ENCODE measurements at places on chromosomes 6 and 20.

DNA sequence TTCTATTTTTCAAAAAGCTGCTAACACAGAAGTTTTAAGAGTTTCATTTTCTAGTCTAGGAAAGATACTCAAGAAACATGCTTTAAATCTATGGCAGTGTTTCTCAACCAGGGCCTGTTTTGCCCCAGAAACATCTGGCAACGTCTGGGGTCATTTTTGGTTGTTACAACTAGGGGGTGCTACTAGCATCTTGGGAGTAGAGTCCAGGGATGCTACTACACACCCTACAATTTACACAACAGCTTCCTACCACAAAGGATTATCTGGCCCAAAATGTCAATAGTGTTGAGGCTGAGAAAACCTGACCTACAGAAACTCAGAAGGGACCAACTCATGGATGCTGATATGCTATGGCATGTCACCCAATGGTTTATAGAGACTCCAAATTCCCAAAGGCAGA is 24.4 kb downstream of the SERAC1 start:
- no peak for DNase-seq

DNA sequence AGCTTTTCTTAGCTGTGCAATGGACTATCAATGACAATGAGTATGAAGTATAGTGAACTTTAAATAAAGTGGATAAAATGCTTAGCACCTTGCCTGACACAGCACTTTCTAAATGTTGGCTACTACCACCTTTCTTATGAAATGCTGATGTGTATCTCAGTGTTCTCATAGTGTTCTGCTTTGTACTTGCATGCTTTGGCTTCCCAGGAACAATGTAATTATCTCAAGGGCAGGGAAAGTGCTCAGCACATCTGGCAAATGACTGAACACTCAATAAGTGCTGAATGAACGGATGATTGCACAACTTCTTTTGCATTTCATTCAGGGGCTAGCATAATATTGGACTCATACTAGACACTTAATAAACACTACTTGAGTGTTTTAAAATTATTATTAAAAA is 28.2 kb upstream of the NOX3 start:
- DNase-seq = no peak

DNA sequence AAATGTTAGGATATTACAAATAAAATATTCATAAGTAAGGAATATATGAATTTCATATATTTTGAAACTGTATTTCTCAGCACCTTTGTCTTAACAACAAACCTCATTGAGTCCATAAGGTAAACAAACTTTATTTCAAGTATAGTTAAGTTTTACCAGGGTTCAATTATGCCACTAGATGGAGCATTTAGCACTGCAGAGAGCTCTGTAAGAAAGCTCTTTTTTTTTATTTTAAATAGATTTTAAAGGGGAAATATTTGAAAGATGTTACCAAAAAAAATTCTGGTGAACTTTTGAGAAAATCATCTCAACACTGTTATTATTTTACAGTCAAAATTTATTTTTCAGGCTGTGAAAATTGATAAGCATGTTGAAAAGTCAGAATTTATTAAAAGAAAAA is 955.2 kb upstream of the EYS start:
- DNase-seq = no peak

DNA sequence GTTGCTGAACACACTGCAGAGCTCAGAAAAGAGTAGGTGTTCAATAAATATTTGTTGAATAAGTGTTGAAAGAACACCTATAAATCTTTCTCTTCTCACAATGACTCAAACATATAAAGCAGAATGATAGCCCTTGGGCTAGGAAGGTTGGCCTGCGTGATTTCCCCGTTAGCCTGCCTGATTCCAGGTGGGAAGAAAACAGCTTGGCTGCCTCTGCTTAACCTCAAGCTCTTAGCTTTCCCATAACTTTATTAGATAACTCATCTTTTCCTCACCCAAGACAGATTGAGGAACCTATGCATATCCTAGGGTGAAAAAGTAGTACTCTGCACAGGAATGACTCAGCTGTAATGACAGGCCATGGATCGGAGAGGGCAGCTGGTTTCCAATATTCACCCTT is 300.3 kb upstream of the ID4 start:
- DNase-seq = no peak

DNA sequence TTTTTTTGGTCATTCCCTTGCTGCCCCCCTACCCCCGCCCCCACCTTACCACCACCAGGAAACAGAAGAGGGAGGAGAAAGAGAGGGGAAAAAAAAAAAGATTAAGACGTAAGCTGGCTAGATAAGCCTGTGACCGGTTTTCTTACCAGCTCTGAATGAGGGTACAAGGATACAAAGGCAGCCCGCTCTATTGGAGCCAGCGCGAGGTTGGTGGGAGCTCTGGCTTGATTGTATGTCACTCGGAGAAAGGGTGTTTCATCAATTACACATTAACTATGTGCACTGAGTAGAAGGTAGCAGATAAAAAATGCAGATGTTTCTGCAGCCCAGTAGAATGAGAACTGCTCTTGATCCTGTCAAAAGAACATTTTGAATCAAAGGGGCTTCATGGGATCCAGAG is 28.6 kb upstream of the OLIG3 start:
- no peak for DNase-seq

DNA sequence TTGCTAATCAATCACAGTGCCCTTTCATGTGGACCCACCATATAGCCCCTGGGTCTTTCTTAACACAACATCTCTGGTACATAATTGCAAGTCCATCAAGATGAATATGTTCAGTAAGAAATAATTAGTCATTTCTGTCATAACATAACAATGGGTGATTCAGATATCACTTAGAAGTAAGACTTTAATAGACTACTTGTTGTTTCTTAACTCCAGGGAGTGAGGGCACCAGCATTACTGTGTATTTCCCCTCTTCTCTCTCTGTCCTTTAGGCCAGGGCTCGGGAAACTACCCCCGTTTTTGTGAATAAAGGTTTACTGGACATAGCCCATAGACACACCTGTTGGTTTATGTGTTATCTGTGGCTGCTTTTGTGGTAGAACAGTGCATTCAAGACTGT is 123.5 kb downstream of the SLC24A3 start:
- DNase-seq = no peak
